ENCODE measurements at places on chromosomes 12 and 14.

DNA sequence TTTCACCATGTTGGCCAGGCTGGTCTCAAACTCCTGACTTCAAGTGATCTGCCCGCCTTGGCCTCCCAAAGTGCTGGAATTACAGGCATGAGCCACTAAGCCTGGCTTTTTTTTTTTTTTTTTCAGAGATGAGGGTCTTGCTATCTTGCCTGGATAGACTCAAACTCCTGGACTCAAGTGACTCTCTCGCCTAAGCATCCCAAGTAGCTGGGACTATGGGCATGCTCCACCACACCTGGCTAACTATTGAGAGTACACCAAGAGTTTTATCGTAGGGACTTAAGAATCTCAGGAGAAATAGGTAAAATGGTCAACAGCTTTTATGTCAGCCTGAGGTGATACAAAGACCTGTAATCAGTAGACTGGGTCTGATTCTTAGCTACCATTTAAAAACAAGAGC lies 31.2 kb upstream of the SIX1 start:
- DNase-seq: no peak

DNA sequence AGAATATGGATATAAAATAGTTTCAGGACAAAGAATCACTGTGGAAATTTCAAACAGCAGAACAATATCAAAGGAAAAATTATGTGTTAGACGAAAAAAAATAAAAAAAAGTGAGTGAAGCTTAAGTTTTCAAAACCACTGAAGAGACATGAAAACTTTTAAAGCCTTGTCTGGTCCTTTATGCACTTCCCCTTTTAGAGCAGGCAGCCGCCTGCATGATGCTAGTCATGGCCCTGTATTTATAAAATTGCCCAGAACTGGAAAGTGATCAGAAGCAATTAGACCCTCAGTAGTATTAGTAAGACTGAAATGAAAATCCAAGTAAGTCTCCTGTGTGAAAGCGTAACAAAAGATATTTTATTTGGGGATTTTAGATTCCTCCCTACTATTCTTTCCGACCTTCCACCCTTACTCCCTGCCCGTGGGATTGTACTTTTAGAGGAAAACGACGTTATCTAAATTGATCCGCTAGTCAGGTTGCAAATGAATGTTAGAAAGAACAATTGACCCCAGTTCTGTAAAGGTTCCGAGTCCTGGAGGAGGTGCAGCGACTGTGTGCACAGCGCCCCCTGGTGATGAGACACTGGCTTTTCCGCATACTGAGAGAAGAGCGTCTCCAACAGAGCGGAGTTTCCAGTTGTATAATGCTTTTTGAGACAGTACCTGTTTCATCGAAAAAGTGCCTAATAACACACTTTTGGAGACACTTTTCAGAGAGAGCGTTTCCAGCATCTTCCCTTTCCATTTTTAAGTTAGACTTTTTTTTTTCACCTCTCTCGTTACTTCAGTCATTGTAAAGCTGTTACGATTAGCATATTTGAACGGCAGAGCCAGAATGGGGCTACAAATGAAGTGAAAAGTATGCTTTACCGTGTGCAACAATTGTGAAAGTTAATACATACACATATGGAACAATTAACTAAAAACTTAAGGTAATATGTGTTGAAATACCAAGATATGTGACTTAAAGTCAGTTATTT lies 12.4 kb downstream of the MGST1 start:
- DNase-seq: no peak

GRCh38 chr12:6936636-6937480 lies 6.8 kb upstream of the RNU7-1 start:
- peak; percentile 59 for DNase-seq

- DNase-seq: no peak
These were observed 39.3 kb downstream of the RAN start for GRCh38 chr12:130911193-130911592.

DNA sequence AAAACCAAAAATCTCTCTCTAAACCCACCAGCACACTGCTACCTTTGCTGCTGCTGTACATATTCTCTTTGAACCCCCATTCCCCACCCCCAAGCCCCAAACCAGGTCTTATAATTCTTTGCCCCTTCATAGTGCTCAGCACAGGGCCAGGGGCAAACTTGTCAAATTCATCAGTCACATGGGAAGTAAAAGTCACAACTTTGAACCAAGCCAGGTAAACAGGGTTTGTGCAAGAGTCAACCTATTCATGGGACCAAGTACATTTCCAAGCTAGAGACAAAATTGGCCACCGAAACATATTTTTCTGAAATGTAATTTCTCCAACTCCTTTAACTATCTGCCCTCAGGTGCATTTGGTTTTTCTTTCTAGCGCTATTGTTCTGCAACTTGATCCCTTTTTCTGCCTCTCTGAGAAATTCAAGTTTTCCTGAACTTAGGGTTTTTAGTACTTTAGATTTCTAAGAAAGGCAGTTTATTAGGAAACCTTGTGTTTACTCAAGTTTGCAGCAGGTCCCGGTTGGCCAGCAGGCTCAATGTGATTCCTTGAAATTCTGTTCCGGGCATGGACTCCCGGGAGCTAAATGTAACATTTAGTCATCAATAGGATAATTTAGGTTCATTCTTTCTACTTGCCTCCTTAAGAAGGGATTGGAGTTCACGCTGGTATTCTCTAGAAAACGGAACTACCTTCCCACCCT lies 230.5 kb downstream of the EFCAB11 start:
- no peak for DNase-seq

DNA sequence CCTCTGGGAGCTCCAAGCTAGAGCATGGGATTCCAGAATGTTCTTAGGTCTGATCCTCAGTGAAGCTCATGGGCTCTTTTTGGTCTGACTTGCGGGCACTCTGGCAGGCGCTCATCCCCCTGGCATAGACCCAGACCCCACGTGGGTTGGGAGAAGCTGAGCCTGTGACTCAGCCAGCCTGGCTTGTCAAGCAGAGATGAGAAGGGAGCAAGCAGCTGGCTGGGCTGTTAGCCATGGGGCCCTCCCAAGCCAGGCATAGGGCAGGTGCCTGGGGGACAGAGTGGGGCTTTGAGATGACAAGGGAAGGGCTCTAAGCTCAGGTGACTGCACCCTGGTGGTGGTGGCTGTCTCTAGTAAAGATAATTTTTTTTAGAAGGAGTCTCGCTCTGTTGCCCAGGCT lies 80.3 kb upstream of the NOS1 start:
- peak; percentile 24 for DNase-seq

- no peak for DNase-seq
These were observed 228.6 kb downstream of the MED13L start for GRCh38 chr12:116048879-116049278.

- no peak for DNase-seq
These were observed 156.3 kb downstream of the NUBPL start for GRCh38 chr14:31717294-31718085.

- DNase-seq: no peak
These were observed 35.2 kb downstream of the SCARB1 start for GRCh38 chr12:124828264-124829007.

DNA sequence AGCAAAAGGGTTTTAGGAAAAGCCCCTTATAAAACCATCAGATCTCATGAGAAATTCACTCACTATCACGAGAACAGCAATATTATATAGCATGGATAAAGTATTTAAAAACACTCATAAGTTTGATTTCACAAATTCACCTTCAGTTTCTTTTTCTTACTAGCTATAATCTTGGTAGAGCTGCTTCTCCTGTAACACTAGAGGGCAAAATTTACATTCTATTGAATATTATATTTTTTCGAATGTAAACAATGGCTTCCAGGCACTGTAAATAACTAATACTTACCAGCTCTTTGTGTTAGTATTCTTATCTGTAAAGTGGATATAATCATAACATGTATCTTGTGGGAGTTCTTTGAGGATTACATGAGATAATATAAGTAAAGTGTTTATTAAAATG lies 259.6 kb downstream of the CCER1 start:
- DNase-seq: no peak
